KBM-7 (cell line): ENCODE measurements at places on chromosomes 7 and 10.

GRCh38 chr7:39293056-39293823 lies 273.0 kb upstream of the YAE1 start:
- DNase-seq, result no peak

- DNase-seq, result no peak
Measured at GRCh38 chr7:113131367-113131766, 13.0 kb upstream of the SMIM30 start.

- DNase-seq, result no peak
Measured at GRCh38 chr10:24034571-24034970, 174.4 kb upstream of the KIAA1217 start.

GRCh38 chr7:28096713-28097112 lies 83.9 kb downstream of the JAZF1 start:
- DNase-seq, result peak; percentile 65

- peak; percentile 68 for DNase-seq
Measured at GRCh38 chr7:155360495-155361345, 63.0 kb downstream of the INSIG1 start.

DNA sequence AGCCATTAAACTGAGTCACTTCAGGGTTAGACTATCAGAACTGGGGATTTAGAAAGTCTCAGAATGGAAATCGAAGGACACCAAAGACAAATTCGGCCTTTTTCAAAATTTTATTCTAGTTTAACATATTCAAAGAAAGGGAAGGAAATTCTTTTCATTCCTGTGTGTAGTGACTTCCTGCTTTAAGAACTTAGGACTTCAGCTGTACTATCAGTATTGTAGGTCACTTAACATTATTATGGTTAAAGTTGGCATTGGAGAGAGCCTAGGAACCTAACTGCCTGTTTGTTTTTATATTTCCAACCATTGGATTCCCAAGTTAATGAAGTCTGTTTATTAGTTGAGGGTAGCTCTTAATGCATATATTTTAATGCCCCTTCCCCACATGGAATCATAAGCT lies 63.7 kb downstream of the PTEN start:
- DNase-seq, result no peak

- DNase-seq, result no peak
Measured at GRCh38 chr7:139374246-139374645, 14.6 kb downstream of the LUC7L2 start.

DNA sequence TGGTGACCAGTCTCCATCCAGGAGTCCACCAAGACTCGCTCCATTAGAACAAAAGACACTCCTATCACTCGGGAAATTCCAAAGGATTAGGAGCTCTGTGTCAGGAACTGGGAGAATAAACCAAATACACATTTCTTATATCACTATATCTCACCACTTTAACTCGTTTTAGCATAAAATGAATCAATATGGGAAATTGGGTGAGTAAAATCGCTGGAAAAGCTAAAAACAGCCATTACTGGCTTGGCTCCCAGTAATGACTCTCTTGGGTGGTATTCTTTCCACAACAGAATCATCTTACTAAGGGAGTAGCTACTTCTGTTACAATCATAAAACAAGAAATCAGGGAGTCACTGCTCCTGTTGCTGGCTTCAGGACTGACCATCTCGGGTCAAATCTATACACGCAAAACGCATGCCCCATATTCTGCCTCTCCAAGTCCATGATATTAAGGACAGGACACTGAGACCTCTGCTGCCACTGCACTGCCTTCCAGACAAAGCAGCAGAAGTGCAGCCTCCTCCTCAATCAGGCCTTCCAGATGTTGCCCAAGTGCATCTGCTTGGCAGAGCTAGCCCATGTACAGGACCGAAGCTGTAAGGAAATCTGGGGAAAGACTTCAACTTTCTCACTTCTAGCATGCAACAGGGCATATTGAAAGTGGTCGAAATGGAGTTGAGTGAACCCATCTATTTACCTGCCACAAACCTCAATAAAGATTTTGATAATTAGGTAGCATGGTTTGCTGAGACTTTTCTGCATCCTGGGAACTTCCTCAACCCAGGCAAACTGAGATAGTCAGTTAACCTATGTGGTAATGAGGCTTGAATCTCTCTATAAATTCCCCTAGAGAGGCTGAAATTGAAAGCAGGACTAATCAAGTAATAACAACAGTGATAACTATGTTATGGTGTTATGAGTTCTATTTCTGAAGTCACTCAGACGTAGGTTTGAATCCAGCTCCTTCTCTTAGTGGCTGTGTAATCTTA lies 14.4 kb upstream of the PANK1 start:
- DNase-seq, result no peak

- DNase-seq, result no peak
Measured at GRCh38 chr10:24465891-24466818, 257.2 kb downstream of the KIAA1217 start.

GRCh38 chr10:43040482-43041256 lies 36.2 kb upstream of the RET start:
- DNase-seq, result no peak

GRCh38 chr7:137703291-137704010 lies 143.3 kb downstream of the DGKI start:
- no peak for DNase-seq

DNA sequence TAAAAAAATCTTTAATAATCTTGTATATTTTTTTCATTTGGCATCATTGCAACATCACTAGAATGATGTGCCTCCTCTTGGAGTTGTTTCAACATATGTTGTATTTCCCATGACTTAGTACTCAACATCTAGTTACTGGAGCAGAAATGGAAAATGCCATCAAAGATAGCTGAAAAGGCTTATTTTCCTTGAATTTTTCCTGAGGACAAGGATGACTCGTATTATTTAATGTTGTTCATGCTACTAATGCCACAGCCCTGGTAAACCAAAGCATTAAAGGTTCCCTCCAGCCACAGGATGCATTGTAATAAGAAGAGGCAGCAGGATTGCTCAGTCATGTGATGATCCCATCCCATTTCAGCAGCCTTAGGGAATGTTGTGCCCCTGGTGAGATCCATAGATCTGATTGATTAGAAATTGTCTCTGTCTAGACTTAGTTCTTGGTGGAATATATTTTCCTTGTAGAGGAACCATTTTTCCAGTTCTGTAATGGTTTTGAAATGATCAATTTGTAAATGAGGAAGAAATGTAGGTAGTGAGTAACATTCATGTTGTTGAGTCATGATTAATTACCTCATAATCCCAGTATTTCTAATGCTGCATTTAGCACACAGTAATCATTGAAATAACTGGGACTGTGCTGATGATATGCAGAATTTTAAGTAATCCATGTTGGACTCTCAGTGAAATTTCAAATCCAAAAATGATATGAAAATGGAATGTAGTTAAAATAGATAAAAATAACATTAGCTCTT lies 91.3 kb upstream of the SMIM30 start:
- no peak for DNase-seq

- DNase-seq, result no peak
Measured at GRCh38 chr10:14697281-14697680, 77.4 kb downstream of the FAM107B start.

DNA sequence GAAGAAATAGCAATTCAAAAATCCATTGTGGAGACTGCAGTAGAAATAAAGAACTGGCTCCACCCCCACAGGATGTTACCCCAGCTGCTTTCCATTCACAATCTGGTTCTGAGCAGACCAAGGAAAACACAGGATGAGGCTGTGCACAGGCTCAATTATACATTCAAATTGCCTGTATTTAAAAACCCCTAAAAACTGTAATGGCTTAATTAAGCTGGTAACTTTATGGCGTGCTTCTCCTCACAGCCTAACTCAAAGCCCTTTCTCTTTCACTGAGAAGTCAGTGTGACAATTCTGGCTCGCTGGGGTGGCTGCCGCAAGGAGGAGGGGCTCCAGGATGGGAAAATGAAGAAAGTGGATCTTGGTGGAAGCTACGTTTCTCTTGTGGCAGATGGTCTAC lies 1191.1 kb downstream of the SORCS1 start:
- DNase-seq, result no peak

DNA sequence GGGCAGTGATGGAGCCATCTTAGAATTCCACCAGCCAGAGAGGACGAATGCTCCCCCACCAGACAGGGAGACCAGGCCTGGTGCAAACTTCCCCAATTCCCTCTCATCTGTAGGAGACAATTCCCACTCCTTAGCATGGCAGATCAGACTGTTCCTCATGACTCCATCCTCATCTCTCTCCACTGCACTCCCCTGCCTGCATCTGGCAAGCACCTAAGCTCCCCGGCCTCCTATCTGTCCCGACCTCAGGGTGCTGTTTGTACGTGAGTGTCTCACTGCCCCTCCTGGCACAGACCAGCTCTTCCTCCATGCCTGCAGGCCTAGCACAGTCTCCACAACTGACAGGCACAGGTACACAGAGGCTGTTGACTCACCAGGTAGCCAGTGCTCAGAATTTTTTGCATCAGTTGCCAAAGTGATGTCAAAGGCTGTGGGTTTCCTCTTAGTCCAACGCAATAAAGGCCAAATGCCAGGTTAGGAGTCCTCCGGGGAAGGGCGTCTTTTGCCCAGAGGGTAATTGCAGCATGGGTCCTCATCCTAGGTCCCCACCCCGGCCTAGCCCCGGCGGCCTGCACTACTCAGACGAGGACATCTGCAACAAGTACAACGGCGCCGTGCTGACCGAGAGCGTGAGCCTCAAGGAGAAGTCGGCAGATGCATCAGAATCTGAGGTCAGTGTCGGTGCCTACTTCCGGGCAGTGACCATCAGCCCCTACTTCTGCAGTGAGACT lies 436.8 kb upstream of the FOXK1 start:
- DNase-seq, result no peak

DNA sequence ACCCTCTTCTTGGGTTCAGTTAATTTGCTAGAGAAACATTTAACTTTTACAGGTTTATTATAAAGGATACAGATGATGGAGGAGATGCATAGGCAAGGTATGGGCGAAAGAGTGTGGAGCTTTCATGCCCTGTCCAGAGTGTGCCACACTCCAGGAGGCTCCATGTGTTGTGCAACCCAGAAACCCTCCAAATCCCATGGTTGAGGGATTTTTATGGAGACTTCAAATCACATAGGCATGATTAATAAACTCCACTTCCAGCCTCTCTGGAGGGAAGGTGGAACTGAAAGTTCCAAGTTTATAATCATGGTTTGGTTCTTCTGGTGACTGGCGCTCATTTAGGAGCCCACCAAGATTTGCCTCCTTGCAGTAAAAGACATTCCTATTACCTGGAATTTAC lies 159.9 kb downstream of the PHTF2 start:
- DNase-seq, result no peak

DNA sequence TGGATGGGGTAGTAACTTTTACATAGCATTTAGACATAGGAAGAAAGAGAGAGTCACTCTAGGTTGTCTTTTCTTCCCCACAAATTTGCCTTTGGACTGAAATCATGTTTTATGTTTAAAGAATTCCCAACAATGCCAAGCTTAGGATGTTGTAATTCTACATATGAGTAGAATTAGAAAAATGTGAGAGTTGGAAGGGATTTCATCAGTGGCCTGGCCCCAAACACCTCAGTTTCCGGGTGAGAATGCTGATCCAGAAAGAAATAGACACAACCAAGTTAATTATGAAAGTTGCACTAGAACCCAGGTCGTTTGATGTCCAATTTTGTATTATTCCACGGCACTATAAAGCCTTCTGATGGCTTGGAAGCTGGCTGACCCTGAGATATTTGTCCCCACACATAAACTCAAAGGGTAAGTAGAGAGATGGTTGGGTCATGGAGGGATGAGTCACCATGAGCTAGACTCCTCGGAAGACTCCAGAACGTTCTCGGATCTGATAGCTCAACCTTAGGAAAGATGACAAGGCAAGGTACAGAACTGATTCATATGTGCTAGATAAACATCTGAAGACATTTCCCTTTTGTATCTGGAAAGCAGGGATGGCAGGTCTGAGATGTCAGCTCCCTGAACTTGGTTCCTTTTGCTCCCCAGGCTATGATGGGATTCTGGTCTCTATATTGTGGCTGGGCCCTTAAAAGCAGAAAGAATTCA lies 48.8 kb upstream of the SLC35B4 start:
- no peak for DNase-seq

- no peak for DNase-seq
Measured at GRCh38 chr10:6951732-6952131, 371.7 kb upstream of the PRKCQ start.

DNA sequence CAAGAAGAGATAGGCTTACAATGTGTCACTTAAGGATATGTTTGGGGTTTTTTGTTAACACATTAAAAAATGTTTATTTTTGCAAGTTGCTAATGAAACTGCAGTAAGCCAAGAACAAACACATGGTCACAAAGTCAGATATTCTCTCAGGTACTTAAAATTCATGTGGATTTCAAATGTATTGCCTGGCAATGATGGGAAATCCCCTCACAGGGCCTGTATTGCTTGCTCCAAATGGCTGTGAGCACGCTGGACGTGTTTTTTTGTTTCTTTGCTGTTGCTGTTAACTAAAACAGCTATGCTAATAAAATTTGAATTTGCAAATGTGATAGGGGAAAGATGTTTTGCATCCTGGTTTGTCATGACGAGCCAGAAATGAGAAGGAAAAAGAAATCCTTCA lies 3.8 kb upstream of the CELF2 start:
- no peak for DNase-seq

DNA sequence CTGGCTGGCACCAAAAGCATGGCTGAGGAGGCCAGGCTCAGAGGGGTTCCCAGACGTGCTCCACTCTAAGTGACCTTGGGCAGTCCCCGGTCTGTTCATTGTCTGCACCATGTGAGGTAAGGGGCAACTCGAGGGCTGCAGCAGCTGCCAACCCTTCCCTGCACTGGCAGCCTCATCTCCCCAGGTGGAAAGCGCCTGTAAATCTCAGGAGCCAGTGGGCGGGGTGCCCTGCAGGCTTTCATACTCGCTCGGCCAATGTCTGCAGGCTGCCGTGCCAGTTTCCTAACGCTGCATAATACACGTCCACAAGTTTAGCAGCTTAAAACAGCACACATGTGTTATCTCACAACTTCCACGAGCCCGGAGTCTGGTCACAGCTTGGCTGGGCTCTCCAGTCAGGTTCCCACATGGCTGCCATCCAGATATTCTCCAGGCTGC lies 12.6 kb upstream of the GDF10 start:
- DNase-seq, result no peak

- DNase-seq, result no peak
Measured at GRCh38 chr7:2003931-2004812, 228.6 kb downstream of the MAD1L1 start.

GRCh38 chr7:66173856-66174255 lies 31.3 kb upstream of the TPST1 start:
- DNase-seq, result no peak

GRCh38 chr10:76395251-76395650 lies 963.8 kb downstream of the LRMDA start:
- no peak for DNase-seq

GRCh38 chr10:118107040-118107439 lies 60.3 kb upstream of the RAB11FIP2 start:
- no peak for DNase-seq
